Myocyte (in vitro differentiated cells): ENCODE measurements at places on chromosomes 7 and 10.

- peak; percentile 93 for DNase-seq
Observed at GRCh38 chr7:96321031-96321657, 754 bp downstream of the SLC25A13 start.

DNA sequence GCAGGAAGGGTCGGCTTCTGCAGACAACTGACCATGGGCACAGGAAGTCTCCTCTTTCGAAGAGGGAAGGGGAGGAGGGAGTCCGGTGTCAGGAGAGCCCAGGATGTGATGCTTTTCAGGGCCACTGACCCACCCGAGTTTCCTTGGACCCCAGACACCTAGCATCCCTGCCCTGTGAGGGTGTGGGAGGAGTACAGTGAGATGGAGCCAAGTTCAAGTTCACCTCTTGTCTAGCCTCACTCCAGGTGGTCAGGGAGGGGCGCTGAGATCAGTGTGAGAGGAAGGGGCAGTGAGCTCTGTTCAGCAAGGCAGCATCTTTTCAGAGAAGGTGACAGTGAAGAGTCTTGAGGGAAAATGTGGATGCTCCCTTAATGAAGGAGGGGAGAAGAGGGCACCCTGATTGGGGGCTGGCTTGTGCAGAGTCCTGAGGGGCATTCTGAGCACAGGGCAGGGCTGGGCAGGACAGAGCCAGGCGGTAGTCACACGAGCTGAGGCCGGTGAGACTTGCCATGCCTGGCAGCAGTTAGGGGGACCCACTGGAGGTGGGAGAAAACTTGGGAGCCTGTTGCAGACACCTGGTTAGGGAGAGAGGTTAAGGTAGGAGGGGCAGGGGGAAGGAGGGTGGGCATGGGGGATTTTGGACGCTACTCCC lies 49.7 kb downstream of the ADCY1 start:
- DNase-seq = no peak

GRCh38 chr7:27200761-27201579 lies 1.1 kb upstream of the HOXA13 start:
- no peak for DNase-seq

GRCh38 chr7:151342811-151343210 lies 1.2 kb downstream of the NUB1 start:
- DNase-seq = no peak

DNA sequence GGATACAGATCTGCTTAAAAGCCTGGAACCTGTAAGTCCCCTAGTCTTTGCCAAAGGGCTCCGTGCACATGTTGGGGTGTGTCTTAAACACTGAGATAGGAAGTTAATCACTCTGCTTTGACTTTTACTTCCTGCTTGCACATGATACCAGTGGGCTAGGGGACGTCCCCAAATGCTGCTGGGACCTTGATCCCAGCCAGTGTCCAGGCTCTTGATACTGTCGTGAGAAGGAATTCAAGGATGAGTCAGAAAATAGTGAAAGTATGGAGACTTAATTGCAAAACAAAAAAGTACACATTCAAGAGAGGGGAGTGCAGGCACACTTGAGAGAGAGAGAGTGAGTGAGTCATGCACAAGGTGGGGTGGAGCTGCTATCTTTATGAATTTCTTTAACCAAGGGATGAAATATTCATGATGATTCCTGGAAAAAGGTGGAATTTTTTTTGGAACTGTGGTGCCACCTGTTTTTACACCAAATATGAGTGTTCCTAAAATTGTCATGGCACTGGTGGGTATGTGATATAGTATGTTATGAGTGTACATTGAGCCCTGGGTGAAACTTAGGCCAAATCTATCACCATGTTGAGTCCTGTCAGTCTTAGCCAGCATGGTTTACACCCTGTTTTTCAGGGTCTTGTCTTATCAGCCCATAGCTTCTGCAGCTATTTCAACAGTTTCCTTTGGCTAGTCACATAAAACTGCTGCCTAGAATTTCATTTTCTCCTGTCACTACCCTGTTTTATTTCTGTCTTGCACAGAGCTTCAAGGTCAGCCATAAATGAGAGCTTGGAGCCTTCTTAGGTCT lies 88.3 kb upstream of the CYP26C1 start:
- peak; percentile 19 for DNase-seq

DNA sequence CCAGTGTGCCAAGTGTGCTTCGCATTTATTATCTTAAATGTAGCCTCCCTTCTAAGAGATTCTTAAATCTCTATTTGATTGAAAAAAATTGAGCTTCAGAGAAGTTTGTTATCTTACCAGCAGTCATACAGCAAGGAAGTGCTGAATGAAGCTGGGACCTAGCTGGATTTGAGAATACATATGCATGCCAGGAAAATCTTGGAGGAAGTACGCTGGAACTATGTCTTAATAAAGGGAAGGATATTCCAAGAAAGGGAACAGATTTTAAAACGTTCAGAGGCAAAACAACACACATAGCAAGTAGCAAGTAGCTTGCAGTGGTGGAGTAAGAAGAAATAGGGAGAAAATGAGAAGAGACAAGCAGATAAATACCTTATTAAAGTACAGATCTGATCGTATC lies 1.5 kb downstream of the CFAP70 start:
- DNase-seq = no peak

- no peak for DNase-seq
Observed at GRCh38 chr7:28065721-28066285, 114.8 kb downstream of the JAZF1 start.

- DNase-seq = no peak
Observed at GRCh38 chr7:98073047-98073446, 33.6 kb upstream of the LMTK2 start.

GRCh38 chr7:47757921-47758411 lies 176.1 kb upstream of the TNS3 start:
- peak; percentile 85 for DNase-seq

DNA sequence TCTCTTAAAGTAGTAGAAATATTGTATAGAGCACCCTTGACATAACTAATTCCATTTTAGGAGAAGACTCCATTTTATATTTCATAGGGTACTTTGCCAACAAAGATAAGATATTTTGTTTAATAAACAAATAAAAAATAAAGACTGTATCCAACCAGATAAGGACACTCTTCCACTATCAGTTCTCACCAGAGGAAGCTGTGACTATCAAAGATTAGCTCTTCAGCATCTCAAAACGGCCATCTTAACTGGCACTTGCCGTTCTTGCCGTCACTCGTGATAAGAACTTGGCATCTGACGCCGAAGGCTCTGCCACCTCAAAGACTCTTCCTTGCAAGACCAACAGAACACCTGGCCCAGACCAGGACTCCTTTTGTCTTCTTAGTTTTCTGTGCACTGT lies 26.3 kb upstream of the AKR1B1 start:
- no peak for DNase-seq

GRCh38 chr7:19491371-19491770 lies 217.5 kb downstream of the POLR1F start:
- peak; percentile 57 for DNase-seq

DNA sequence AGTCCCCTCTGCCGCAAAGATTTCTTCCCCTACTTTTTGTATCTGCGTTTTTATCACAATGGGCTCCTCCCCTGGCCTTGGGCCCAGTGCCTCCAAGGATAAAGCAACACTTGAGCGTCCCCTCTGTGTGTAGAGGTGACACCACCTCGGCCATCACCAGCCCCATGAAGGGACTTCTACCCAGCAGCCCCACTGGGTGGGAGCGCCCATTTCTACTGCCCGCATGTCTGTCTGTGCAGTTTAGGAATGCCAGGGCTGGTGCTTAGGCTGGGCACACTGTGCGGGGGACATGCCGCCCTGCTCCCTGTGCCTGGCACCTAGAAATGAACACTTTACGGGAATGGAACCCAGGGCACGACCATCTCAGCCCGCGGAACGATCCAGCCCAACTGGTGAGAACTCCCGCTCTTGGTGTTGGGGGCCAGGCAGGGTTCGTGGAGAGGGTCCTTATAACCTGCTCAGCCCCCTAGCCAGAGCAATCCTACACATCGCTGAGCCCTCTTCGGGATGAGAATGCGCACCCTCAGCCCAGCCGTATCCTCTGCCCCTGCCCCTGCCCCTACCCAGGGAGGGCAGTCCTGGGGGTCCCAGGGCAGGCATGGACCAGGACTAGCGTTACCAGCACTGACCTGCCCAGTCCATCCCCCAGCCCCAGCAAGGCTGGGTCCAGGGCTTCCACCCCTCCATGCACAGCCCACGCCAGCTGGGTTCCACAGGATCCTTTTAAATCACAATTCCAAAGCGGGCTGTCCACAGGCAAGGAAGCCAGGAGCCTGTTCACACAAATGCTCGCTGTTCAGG lies 12.8 kb downstream of the CRYGN start:
- DNase-seq = no peak

- DNase-seq = no peak
Observed at GRCh38 chr10:1020958-1021357, 4.7 kb downstream of the IDI2 start.

GRCh38 chr7:118473271-118473670 lies 248.8 kb downstream of the ANKRD7 start:
- DNase-seq = no peak

GRCh38 chr10:114313866-114314265 lies 74.8 kb downstream of the VWA2 start:
- no peak for DNase-seq

DNA sequence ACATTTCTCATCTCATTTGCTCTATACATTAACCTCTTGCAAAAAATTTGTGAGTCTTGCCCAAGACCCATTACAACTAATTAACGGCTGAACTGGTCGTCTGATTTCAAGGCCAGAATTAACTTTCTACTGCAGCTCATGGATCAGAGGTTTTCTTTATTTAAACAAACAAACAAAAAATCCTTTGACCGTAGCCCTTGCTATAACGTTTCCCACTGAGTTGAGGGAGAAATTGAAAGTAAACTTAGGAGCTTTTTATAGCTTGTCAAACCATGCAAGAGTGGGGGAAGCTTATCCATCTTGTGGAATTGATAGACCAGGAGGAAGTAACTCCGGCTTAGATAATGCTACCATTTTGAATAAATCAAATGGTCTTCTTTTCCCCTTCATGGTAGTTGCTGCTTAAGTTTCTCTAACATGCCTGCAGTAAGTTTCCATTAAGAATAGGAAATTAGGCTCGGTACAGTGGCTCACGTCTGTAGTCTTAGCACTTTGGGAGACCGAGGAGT lies 3.3 kb downstream of the SRGN start:
- peak; percentile 27 for DNase-seq

DNA sequence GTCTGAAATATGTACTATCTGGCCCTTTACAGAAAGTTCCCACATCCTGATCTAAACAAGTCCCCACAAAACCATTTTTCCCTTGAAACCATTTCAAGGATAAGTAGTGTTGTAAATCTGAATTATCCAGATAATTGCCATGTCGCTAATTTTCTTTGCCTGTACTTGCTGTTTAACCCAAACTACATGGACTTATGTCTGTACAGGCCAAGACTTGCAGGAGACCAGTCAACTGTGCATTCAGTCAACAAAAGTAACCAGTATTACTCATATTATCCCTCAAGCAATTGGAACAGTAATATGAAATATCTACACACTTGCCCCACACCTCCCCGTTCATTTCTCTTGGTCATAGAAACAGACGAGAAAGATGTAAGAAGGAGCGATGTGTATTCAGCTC lies 347.8 kb upstream of the NFE2L3 start:
- no peak for DNase-seq

GRCh38 chr7:144483189-144483588 lies 79.7 kb upstream of the NOBOX start:
- DNase-seq = no peak

- no peak for DNase-seq
Observed at GRCh38 chr10:78462726-78463228, 429.1 kb downstream of the RPS24 start.

DNA sequence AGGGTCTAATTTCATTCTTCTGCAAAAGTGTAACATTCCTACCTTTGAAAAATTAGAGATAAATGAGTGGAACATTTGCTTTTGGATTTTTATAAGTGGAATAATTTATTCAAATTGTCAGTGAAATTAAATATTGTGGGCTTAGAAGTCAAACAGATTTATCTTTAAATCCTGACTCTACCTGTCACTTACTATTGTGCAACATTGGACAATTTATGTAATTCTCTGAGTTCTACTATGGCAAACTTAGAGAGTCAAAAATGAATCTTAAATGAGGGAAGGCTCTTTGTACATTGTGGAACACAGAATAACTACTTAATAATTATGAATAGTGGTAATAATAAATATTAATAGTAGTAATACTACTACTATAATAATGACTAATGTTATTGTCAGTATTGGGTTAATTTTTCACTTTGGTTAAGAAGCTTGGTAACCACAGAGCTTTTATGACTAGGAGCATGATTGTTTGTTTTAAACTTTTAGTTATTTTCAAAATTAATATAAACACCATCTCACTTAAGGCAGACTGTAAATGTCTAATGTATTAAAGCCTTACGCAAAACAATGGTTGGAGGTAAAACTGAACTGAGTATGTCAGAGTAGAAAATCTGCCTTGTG lies 70.0 kb downstream of the PRKG1 start:
- DNase-seq = no peak
